ENCODE measurements at places on chromosomes 13 and 19.

- DNase-seq: no peak
These were observed 15.8 kb downstream of the PRODH2 start for GRCh38 chr19:35796645-35797542.

- no peak for DNase-seq
These were observed 6.8 kb downstream of the GIPC3 start for GRCh38 chr19:3591876-3592613.

GRCh38 chr13:80814541-80814940 lies 473.6 kb upstream of the SPRY2 start:
- no peak for DNase-seq

DNA sequence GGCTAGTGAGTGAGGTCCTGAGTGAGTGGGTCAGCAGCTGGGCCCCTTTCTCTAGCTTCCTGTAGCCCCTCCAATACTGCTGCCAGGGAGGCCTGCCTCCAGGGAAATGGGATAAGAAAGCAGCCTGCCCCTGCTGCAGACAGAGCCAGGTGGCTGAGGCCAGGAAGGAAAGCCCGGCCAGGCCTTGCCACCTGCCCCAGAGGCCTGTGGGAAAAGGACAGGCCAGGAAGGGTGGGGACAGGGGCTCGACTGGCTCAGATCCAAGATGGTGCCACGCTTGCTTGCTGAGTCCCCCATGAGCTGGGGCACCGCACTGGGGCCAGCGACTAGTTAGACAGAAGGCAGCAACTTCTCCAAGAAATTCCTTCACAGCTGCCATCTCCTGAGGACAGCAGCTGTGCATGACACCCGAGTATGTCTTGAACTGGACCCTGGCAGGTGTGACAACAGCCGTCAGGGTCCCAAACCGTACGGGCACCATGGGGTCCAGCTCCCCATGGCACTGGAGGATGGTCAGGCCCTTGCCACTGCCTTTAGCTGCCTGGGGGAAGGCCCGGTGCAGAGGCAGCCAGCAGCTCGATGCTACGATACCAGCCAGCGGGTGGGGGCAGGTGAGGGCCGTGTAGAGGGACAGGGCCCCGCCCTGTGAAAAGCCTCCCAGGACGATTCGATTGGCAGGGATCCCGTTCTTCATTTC lies 5.1 kb upstream of the PRR36 start:
- no peak for DNase-seq

DNA sequence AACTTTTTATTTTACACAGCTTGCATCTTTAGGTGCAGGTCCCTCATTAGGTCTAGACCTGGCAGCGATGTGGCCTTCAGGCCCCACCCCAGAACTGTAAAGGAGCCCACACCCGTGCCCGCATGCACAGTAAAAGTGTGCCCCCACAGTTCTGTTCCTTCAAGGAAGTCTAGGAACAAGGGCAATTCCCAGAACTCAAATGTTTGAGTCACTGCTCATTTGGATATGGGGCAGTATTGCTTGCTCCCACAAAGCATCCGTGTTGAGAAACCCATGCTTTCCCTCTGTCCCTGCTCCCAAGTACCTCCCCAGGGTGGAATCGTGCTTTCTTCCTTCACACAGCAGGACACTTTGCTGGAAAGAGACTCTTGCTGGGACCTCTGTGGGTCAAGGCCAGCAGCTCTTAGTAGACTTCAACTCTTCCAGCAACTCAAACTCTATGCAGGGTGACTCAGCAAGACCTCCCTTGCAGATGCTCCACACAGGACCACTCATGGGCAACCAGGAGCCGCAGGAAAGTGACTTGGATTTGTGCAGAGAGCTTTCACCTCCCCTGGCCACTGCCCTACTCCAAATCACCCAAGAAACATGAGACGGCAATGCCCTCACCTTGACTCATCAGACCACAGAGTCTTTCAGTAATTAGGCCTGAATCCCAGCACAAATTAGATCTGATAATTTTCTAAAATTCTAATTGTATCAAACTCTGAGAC lies 12.3 kb downstream of the SLC7A1 start:
- DNase-seq: no peak

GRCh38 chr13:52994865-52995264 lies 33.7 kb upstream of the OLFM4 start:
- DNase-seq: no peak

DNA sequence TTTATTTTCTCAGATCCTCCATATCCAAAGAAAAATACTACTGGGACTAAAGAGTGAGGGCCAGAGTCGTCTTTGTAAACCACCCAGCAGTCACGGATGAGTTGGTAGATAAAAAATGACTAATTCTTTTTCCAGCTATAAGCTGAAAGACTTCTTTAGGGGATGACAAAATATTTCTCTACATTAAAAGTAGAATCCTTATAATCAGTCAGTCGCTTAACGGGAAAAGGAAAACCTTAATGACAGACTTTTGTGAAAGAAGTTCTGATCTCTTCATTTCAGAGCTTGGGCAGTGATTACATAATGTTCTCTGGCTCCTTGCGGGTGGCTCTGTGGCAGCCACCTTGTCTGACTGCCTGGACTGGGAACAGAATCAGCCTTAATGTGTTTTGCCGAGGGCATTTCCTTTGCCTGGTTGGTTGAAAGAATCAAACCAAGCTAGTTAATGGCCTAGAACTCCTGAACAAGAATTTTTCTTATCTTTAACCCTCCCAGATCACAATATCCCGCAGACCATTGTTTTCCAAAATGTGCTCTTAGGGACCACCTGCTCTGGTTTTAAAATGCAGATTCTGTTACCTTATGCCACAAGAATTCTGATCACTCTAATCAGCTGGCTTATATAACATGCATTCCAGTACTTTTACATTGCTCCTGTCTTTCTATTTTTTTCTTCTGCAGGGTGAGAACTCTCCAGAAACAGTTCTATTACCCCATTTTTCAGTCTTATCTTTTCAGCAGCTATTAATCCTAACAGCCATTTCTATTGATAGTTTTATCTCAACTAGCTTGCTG lies 2.5 kb downstream of the ITM2B start:
- DNase-seq: peak; percentile 41

GRCh38 chr13:26132756-26133155 lies 80.9 kb upstream of the SHISA2 start:
- DNase-seq: no peak

DNA sequence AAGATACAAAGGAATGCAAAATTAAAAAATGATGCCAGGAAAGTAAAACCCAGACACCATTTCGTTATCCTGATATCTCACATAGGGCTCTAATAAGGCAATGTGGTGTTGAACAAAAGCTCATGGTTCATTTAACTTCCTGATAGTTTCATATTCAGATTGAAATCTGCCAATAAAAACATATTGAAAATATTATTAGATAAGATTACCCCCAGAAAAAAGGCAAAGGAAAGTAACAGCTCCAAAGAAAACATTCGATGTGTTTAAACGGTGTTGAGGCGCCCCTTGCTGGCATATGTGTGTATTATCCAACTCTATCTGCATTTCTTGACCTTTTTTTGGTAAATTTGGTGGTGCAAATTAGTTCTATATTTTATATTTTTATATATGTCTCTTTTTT lies 75.9 kb downstream of the ESD start:
- DNase-seq: peak; percentile 49

DNA sequence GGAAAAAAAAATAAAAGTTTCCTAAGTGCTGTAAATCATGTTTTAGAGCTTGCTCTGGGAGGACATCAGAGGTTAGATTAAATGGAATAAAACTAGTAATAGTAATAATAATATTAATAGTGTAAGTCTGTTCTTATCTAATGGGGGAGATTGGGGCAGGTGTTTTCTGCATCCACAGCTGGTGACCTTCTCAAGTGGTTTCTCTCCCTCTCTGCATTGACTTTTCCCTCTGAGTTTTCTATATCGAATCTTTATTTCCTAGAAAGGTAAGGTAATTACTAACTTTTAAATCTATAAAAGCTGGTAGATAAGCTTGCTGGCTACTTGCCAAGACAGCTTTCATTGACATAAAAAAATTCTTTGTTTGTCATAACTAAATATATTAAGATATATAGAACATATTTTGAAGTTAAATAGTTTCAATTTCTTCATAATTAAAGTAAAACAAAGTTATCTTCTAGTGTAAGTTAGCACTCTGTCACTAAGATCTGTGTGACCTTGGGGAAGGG lies 49.6 kb upstream of the DIAPH3 start:
- no peak for DNase-seq

- no peak for DNase-seq
These were observed 7.6 kb downstream of the SIGLECL1 start for GRCh38 chr19:51258165-51259160.

DNA sequence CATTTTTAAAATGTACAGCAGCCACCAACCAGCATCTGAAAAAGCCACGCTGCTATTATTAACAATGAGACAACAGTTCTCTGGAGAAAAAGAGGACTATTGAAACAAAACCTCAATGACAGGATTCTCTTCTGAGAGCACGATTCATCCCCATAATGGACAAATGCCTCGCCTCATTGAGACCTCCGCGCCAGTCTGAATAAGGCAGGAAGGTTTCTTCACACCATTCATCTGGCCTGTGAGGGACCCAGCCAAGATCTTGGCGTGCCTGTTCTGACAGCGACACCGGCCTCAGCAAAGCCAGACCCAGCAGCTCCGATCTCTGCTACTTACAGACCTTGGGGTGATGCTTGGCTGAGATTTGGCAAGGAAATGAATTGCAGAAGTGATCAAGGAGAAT lies 14.8 kb downstream of the SMIM7 start:
- no peak for DNase-seq

DNA sequence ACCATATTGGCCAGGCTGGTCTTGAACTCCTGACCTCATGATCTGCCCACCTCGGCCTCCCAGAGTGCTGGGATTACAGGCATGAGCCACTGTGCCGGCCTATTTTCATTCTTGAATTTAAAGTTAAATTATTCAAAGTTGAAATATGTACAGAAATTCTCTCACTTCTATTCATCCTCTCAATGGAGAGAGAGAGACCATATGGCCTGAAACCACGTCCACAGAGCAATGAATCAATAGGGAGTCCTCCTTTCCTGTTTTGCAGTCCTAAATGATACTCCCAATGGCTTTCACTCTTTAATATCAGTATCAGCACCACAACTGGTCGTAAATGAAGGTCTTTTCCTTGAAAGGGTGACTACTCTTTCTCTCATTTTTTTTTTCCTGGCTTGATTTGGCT lies 30.5 kb upstream of the KCTD4 start:
- DNase-seq: no peak

DNA sequence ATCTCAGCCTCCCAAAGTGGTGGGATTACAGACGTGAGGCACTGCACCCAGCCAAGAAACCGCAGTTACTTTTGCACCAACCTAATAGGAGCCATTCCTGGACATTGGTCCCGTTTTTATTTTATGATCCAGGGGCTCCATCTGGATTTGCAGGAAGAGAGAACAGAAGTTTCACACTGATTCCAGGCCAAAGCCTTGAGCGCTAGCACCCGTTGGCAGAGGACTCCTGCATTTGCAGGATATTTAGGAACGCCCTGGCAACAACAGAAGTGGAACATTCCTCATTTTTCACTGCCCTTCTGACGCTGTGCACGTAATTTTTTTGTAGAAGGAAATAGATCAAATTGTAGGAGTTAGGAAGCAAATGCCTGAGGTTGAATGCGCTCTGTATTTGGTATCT lies 11.7 kb upstream of the SULT2A1 start:
- DNase-seq: no peak

GRCh38 chr13:37662624-37663023 lies 64.1 kb upstream of the POSTN start:
- no peak for DNase-seq

- DNase-seq: no peak
These were observed 1596.3 kb downstream of the PCDH9 start for GRCh38 chr13:65633806-65634205.

GRCh38 chr13:77036279-77036678 lies 9.3 kb upstream of the FBXL3 start:
- DNase-seq: no peak

DNA sequence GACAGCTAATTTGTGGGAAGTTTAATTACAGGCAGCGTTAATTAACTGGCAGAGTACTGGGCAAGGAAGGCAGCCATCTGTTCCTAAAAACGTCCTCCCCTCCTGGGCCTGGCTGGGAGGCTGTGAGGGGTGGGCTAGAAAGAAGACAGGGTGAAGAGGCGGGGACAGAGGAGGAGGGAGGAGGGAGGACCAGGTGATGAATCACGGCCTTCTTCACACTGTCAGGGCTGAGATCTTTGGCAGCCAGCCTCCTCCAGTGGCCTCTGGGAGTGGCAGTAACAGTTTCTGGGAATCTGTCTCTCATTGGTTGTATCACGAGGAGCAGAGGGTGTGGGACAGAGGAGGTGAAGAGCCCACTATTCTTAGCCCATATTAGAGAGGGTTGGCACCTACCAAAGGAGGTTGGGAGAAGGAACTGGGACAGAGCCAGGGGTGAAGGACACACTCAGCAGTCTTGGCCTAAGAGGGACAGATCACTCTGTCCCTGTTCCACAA lies 9.6 kb upstream of the ZNRF4 start:
- no peak for DNase-seq

- no peak for DNase-seq
These were observed 166.4 kb downstream of the TEX29 start for GRCh38 chr13:111486801-111487200.

DNA sequence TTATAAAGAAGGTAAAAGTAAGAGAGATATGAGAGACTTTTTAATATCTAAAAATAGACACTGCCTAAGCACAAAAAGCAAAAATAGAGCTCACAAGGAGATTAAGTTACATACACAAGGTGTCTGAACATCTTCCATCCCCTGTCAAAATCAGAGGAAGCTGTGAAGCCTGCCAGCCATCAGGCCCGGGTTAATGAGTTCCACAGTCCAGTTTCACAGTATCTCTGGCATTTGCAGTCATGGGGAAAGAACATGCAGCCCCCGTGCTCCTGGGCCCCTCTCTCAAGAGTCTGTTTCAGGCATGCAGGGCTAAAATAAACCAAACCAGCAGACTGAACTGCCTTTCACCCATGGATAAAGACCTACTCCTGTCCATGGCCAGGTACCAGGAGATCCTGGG lies 79.2 kb downstream of the TBC1D4 start:
- DNase-seq: no peak

- no peak for DNase-seq
These were observed 222.8 kb downstream of the LIG4 start for GRCh38 chr13:107992542-107992941.

DNA sequence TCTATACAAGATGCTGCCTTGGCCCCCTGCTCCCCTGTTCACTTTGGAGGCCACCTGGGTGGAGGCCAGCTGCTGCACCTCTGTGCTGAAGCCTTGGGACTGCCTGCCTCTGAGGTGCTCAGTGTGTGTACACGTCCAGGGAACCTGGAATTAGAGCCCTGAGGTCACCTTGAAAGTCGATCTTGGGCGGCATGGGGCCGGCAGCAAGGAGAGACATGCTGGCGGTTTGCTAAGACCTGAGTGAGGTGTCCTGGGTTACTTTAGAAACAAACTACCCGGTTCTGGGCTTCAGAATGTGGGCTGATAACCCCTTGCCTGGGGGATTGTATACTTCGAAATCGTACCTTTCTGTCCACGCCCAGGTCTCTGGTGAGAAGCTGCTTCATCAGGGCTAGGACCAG lies 25.5 kb downstream of the TSSK6 start:
- DNase-seq: no peak

GRCh38 chr13:94967183-94968039 lies 255.1 kb upstream of the SOX21 start:
- no peak for DNase-seq

DNA sequence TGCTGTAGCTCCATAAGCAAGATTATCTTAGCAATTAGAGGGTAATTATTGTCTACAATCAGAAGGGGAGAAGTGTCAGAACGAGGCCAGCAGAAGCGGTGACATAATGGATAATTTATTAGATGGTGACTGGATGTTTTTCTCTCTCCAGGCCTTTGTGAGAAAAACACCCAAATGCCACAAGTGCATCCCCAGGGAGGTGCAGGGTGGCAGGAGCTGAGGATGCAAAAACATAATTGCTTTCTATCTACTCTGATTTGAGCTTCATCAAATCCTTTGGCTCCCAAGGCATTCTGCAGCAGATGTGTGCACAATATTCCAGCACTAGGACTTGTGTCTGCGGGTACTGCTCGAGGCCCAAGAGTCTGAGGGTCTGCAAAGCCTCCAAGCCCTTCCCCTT lies 220.1 kb upstream of the SERP2 start:
- DNase-seq: no peak

Measured in CD4-positive, alpha-beta T cell treated with Interleukin-12 subunit alpha and Interleukin-12 subunit beta, for 1 hour (primary cell).